Uterus (tissue), 4 donors: ENCODE measurements at places on chromosomes 7 and 10. TPM values are rescaled to one million over a fixed set of nuclear protein-coding genes. Genes with fewer than 3 reads are reported as not detected.

LIPJ gene
- total RNA-seq, result 0.48 TPM

SEMA3D gene
- 68.6 TPM for total RNA-seq

DNA sequence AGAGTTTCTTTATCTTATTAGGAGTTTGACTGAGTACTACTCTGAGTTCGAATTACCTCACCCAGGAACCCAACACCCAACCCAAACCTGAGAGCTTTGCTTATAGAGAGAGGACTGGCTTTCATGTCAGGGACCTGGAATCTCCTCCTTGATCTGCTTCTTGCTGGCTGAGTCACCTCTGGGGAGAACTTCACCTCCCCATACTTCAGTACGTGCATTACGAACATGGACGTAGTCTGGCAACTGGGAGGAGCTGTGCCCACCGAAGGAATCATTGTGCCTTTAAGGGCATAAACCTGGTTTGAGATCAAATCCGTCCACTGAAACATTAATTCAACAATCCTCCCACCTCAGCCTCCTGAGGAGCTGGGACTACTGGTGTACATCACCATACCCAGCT, 12.2 kb upstream of the PSAP start:
- no peak for DNase-seq

GRCh38 chr10:34658934-34659333, 156.2 kb downstream of the PARD3 start:
- no peak for DNase-seq

DNA sequence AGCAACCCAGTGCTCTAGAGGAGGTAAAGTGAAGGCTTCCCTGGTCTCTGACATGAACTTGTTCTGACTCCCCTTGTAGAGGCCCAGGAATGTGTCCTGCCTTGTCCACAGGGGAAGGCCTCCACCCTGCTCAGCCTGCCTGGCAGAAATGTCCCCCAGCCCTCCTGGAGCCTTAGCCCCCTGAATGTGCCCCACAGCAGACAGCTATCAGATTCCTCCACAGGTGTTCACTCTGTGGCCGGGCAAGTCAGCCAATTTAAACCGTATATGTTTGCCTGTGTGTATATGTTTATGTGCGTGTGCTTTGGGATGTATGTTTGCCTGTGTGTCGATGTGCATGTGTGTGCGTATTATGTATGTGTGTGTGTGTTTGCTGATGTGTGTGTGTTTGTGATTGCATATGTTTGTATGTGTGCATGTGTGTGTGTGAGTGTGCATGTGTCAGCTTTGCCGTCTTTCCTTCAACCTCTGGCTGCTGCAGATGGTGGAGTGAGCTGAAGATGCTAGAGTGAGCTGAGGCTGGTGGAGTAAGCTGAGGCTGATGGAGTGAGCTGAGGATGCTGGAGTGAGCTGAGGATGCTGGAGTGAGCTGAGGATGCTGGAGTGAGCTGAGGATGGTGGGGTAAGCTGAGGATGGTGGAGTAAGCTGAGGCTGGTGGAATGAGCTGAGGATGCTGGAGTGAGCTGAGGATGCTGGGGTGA, 68.9 kb upstream of the ANTXRL start:
- DNase-seq, result no peak

DNA sequence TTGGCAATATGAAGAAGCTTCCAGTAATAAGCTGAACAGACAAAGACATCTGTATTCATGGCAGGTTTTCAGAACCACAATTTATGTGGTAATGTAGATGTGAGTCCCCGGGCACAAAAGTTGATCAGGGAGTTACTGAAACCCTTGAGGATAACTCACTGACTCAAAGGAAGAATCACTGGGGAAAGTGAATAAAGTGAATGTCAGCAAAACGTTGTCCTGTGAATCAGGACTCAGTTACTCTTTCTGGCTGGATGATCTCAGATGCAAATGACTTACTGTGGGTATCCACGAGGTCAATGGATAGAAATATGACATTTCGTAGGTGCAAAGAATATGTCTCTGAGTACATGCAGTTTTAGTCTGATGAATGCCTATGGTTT, 172.8 kb upstream of the CTBP2 start:
- no peak for DNase-seq

DNA sequence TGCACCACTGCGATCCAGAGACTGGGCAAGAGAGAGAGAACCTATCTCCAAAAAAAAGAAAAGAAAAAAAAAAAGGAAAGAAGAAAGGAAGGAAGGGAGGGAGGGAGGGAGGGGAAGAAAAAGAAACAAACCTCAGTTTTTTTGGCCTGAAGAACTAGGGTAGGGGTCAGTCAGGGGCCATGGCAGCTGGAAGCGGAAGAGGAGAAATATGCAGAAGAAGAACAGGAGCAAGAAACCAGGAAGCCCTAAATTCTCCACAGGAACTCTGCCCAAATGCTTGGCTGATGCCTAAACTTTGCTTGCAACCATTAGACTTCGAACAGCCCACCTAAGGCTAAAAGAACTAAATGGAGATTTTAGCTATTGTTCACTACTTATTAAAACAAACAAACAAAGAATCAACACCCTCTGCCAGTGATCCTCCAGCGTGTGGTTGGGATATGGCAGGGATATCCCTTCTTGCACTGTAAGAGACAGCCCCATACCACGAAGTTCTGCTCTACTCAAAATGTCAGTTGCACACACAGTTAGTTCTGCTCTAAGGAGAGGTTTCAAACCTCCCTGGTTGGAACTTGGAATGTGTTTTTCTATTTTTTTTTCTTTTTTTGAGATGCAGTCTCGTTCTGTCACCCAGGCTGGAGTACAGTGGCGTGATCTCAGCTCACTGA, 139.5 kb downstream of the FAM107B start:
- no peak for DNase-seq

GRCh38 chr7:106678795-106679152, 17.8 kb upstream of the CCDC71L start:
- DNase-seq, result no peak

DNA sequence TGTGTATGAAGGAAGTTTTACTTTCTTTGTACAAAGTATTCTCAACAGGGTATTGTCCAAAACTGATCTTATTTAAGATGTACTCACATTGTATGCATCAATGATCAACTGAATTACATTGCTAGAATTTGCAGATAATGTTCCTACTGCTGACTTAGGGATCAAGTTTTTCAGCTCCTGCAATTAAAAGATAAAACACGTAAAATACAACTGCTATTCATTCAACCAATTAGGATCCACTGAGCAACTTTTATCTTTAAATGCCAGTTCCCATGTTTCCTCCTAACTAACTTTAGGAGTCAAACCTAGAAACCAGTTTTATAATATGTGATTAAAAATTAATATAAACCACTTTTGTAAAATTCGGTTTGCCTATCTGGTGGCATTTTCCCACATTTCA, 35.9 kb downstream of the ITGB1 start:
- no peak for DNase-seq

- DNase-seq, result no peak
Observed at GRCh38 chr10:132715776-132716680, 69.9 kb downstream of the NKX6-2 start.
